NCI-H524 treated with DMSO at 0.1 percent for 48 hours (cell line): ENCODE measurements at places on chromosomes 7 and 10.

- no peak for DNase-seq
Observed at GRCh38 chr7:83338277-83338950, 175.7 kb upstream of the PCLO start.

DNA sequence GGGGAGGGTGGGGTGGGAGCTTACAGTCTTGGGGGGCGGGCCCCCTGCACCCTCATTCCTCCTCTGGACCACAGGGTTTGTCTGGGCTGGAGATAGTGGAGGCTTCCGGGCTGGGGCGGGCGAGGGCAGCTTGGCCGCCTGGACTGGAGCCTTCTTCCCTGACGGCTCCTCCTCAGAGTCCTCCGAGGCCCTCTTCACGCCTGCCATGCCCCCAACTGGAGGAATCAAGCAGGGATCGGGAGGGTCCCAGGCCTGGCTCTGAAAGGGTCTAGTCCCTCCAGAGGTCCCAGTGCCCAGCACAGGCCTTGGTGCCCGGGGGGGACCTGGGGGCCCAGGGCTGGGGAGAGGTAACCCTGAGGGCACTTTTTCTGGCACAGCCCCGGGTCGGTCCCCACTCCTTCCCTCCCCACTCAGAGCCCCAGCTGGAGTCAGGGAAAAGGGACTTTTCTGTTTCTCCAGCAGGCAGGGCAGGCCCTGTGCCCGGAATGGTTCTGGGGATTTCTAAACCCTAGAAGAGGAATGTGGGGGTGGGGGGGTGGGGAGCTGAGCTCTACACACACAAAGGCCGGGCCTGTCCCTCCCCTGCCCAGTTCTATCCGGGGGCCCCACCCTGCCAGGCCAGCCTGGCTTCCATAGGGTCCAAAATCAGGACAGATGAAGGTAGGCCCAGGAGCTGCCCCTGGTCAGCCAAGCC is 11.6 kb downstream of the MICALL2 start:
- DNase-seq: no peak

GRCh38 chr7:200704-201103 is 8.3 kb downstream of the FAM20C start:
- DNase-seq: no peak

DNA sequence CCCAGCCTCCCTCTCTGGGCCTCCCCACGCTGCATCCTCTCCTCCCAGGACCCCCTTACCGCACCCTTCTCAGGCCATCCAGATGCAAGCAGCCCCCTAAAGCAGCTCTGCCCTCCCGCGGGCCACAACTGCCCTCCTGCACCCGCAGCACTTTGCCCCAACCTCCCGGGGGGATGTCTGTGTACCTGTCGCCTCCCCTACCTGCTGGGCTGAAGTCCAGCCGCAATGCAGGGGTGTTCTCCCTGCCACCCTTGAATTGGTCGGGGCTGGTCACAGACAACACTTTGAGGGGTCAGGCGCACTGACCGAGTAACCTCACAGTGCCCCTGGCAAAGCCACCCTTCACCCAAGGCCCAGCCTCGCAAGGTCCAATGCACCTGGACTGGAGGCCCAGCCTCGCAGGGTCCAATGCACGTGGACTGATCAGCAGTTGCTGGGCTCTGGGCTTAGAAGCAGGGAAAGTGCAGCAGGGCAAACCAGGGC is 8.3 kb upstream of the CALML5 start:
- DNase-seq: no peak

GRCh38 chr7:20310301-20310700 is 20.4 kb upstream of the ITGB8 start:
- DNase-seq: no peak

DNA sequence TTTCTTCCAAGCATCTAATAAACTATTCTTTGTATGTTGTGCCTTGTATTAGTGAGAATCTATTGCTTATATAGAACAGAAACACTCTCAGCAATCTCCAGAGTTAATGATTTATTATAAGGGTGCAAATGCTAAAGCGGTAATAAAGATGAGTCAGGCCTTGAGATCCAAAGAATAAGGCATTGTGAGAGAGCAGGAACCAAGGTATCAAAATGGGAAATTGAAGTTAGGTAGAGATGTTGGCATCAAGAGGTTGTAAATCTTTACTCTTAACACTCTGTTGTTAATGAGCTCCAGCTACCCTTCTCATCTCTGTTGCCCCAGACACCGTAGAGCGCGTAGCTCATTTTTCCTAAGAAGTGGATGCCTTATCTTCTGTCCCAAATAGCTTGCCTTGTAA is 375.2 kb downstream of the ARL4A start:
- DNase-seq: no peak
